Stimulated activated CD4-positive, alpha-beta T cell treated with anti-CD3 and anti-CD28 coated beads, Interleukin-12 subunit alpha, Interleukin-12 subunit beta, amount 100 ng/mL, for 48 hours (primary cell): ENCODE measurements at places on chromosomes 11 and 22.
A peak's percentile ranks its signal among the peaks of the same experiment; 100 is the strongest.

GRCh38 chr22:20080445-20080775, 369 bp downstream of the DGCR8 start:
- peak; percentile 68 for DNase-seq

DNA sequence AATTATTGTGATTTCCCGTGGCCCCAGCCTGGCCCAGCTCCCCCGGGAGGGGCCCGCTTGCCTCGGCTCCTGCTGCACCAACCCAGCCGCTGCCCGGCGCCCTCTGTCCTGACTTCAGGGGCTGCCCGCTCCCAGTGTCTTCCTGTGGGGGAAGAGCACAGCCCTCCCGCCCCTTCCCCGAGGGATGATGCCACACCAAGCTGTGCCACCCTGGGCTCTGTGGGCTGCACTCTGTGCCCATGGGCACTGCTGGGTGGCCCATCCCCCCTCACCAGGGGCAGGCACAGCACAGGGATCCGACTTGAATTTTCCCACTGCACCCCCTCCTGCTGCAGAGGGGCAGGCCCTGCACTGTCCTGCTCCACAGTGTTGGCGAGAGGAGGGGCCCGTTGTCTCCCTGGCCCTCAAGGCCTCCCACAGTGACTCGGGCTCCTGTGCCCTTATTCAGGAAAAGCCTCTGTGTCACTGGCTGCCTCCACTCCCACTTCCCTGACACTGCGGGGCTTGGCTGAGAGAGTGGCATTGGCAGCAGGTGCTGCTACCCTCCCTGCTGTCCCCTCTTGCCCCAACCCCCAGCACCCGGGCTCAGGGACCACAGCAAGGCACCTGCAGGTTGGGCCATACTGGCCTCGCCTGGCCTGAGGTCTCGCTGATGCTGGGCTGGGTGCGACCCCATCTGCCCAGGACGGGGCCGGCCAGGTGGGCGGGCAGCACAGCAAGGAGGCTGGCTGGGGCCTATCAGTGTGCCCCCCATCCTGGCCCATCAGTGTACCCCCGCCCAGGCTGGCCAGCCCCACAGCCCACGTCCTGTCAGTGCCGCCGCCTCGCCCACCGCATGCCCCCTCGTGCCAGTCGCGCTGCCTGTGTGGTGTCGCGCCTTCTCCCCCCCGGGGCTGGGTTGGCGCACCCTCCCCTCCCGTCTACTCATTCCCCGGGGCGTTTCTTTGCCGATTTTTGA, 3.3 kb upstream of the ANKRD13D start:
- DNase-seq, result no peak

- no peak for DNase-seq
Observed at GRCh38 chr11:115874843-115875242, 370.6 kb upstream of the CADM1 start.

DNA sequence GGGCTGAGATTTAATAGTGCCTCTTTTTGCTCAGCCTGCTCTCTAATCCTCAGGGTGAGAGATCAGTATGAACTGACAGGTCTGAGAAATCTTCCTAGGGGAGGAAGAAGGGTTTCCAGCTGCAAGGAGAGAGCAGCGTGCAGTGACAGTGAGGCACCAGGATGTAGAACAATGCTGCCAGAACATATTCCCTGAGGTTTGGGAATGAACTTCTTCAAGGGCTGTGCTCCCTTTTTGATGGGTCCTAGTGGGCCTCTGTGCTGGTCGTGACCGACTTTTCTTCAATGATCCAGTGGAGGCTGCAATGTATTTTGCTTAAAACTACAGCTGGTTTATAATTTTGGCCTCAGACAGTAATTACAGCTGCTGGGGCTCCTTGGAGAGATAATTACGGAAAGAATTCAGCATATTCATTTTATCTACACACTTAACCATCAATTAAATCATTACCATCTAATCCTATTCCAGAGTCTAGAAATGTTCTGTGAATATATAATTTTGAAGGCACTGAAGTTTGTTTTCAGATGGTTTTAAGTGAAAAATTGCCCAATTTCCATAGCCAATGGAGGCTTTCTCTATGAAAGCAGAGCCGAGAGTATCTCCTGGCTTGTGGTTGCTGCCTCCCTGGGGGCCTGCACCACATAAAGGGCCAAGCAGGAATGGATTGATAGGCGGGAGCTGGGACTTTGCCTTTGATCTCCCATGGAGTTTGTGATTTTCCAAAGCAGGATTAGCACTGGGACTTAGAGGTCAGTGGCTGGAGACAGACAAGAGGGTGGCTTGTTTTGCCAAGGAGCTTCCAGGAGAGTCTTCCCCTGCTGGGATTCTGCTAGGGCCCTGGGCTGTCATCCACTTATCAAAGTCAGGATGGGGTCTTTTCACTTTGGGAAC, 41.0 kb upstream of the OLFML1 start:
- DNase-seq, result no peak

- DNase-seq, result no peak
Observed at GRCh38 chr22:20142711-20143621, 7.9 kb downstream of the CCDC188 start.

GRCh38 chr11:120280600-120281051, 40.7 kb downstream of the POU2F3 start:
- no peak for DNase-seq

DNA sequence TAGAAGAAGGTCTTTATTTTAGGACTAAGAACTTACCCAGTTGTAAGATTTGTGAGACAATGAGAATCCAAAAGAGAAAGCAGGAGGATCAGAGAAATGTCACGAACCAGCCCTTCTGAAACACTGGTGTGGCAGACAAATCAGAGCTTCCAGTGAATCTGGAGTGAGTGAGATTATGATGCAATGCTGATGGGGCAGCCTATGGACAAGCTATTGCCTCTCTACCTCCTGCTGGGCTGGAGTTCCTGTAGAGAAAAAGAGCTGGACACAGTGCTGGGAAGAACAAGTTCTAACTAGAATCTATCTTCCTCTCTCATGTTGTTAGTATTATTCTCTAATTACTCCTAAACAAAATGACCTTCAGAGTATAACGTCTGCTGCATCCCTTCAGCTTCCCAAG, 12.0 kb upstream of the ANO3 start:
- no peak for DNase-seq
